ENCODE measurements at places on chromosomes 11 and 22.

DNA sequence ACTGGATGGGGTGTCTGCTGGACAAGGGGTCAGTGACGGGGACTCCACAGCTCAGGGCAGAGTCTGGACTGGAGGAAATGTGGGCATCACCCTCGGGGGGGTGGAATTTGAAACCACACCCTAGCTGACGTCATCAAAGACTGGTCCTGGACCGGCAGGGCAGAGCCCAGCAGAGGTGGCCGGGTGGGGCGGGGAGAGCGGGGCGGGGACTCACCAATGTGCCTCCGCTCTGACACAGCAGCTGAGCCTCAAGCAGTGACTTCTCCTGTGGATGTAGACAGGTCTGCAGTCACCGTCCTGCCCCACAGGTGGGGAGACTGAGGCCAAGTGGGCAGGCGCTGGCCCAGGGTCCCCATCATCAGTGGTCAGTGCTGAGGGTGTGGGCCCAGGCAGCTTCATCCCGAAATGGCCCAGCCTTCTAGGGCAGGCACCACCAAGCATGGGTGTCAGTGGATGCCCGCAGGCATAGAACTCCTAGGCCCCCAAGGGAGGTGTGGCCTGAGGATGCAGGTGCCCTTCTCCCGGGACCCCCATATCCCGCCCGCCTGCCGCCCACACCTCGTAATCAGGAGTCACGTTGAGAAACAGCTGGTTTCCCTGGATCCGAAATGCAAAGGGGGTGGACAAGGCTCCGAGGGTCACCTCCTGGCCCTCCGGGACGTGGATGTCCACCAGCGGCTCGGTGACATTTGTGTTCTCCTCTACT, 603 bp downstream of the CDHR5 start:
- DNase-seq = no peak

GRCh38 chr11:12841946-12842630, 167.0 kb upstream of the RASSF10 start:
- no peak for DNase-seq

DNA sequence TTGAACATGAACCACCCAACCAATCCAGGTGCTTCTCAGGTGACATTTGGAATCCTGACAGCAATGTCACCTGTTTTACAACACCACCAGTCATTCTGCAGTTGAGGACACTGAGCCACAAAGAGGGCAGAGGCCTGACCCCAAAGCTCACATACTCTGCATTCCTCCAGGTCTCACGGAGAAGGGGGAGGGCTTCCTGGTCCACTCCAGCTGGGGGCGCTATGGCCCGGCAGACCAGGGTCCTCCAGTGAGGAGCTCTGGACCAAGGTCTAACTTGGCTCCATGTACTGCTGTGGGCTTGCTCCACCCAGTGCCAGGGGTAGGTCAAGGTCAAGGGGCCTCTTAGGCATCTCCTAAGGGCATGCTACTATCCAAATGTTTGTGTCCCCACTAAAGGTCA, 1.5 kb upstream of the PNPLA3 start:
- no peak for DNase-seq

DNA sequence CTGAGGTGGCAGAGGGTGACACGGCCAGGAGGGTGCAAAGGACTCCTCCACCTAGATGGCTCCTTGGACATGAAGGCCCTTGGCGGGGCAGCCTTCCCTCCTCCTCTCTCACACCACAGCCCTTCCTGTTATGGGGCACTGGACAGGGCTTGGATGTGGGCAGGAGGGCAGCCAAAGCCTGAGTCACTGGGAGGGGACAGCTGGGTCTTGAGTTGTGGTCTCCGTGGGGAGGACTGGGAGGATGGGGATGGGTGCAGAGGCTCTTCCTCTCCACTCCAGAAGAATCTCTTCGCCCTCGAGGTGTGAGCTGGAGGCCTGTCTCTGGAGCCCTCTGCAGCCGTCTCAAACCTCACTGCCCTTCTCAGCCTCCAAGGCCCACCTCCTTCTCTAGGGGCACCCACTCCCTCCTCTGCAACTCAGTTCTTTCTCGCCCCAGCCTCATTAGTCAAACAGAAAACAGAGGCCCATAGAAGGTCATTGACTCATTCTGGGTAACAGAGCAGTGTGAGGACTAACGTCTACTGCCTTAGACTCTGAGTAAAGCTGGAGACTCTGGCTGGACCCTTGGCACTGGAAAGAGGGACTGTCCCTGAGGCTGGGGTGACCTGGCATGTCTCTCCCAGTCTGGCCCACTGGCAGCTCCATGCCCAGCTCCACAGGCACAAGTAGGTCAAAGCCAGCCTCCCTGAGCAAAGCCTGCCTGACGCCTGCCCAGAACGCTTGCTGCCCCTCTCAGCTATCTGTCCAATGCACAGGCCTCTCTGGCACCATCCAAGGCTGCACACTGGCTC, 47.5 kb upstream of the CDON start:
- no peak for DNase-seq

GRCh38 chr22:45644714-45645113, 26.9 kb upstream of the ATXN10 start:
- no peak for DNase-seq

DNA sequence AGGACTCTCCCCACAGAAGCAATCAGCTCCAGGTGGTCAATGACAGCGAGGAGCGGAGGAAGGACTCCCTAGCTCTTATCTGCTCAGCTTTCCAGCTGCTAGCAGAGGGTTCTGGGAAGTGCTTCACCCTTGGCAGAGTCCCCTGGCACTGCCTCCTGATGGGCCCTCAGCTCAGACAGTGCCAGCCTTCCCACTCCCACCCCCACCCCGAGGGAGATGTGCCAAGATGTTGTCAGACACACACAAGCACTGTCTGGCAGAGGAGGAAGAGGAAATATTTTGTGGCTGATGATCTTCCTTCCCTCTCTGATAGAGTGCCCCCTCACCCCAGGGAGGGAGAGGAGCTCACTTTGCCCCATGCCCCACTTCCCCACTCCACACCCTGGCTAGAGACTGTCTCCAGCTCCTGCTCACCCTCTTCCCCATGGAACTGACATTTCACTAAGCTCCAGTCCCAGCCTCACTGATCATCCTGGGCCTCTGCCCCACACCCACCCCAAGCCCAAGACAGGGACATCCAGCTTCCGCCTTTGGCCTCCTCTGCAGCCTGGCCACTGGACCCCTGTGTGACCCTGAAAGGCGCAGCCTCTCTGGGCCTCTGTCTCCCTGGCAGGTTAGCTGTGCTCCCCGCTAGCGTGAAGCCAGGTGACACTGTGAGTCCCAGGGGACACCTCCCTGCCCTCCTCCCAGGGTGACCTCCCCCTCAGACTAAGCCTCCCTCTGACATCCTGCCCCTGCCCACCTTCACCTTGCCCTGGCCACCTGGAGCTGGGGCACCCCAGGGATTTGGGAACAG, 44.5 kb downstream of the SLCO2B1 start:
- DNase-seq = no peak

GRCh38 chr11:99069856-99070444, 49.2 kb downstream of the CNTN5 start:
- no peak for DNase-seq

Data from activated CD4-positive, alpha-beta T cell treated with anti-CD3 and anti-CD28 coated beads, Interleukin-2, amount 50 U/mL, for 4 hours (primary cell).